ENCODE measurements at places on chromosomes 16 and 17.
A peak's percentile ranks its signal among the peaks of the same experiment; 100 is the strongest.

DNA sequence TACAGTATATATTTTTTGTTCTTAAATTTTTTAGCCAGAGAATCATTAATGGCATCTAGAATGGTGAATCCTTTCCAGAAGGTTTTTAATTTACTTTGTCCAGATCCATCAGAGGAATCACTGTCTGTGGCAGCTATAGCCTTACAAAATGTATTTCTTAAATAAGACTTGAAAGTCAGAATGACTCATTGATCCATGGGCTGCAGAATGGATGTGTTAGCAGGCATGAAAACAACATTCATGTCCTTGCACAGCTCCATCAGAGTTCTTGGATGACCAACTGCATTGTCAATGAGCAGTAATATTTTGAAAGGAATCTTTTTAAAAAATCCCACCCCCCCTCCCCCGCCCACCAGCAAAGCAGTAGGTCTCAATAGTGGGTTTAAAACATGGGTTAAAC lies 51.4 kb downstream of the CACNG1 start:
- DNase-seq: no peak

DNA sequence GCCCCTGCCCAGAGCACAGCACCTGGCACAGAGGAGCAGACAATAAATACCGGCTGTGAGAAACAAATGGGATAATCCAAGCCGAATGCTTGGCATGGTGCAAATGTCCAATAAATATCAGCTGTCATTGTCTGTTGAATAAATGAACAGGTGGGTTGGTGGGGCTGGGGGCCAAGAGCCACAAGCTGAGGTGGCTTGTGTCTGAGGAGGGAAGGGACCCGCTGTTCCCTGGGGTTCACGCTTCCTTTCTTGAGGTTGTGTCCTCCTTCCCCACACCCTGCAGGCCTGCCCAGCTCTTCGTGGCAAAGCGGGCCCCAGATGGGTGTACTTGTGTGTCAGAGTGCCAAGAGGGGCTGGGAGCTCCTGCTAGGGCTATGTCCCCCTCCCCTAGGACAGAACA lies 38.6 kb downstream of the ARHGAP27 start:
- no peak for DNase-seq

GRCh38 chr16:73206151-73206707 lies 158.3 kb upstream of the ZFHX3 start:
- no peak for DNase-seq

GRCh38 chr17:82195675-82196672 lies 16.7 kb downstream of the CCDC57 start:
- no peak for DNase-seq

DNA sequence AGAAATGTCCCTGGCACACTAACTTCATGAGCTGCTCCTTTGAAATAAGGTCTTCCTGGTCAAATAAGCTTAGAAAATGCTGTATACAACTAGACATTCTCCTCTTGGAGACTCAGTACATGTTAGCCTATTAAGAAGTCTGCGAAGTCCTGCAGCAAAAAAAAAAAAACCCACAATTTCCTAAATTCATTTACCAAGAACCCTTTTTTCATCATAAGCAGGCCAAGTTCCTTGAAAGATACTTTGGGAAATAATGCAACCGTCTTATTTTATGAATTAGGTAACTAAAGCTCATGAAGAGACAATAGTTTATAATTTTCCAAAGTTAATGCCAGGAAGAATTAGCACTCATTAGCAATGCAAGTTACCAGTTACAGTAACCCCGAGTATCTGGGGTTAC lies 49.0 kb upstream of the HAS3 start:
- no peak for DNase-seq

GRCh38 chr17:32485261-32486110 lies 1.3 kb upstream of the CDK5R1 start:
- no peak for DNase-seq

- DNase-seq: no peak
These were observed 77.1 kb downstream of the NXN start for GRCh38 chr17:902463-902862.

DNA sequence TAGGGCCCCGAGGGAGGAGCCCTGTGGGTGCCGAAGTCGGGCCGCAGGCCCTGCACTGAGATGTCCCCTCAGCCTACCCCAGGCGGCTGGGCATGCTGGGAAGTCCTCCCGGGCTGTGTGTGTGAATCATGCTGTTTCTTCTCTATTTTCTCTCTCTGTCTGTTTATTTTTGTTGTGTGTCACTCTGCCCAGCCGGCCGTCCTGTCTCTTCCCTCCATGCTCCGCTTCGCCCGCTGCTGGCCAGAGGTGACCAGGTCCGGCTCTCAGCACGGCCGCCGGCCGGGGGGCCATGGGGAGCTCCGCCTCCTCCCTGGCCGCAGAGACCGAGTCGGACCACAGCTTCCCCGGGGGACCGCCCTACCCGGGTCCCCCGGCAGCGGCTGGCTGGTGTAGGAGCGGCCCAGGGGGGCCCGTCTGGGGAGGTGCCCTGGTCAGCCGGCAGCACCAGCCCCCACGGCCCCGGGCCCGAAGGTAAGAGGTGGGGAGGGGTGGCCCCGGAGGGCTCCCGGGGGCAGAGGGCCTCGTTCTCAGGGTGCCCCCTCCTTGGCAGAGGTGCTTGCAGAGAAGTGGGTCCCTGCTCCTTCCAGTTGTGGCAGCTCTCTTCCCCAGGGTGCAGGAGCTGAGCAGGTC lies 12.5 kb downstream of the CAPN15 start:
- no peak for DNase-seq

- no peak for DNase-seq
These were observed 220.7 kb downstream of the KCNJ2 start for GRCh38 chr17:70390049-70390448.

- no peak for DNase-seq
These were observed 1.4 kb downstream of the MEIOB start for GRCh38 chr16:1870365-1871082.

DNA sequence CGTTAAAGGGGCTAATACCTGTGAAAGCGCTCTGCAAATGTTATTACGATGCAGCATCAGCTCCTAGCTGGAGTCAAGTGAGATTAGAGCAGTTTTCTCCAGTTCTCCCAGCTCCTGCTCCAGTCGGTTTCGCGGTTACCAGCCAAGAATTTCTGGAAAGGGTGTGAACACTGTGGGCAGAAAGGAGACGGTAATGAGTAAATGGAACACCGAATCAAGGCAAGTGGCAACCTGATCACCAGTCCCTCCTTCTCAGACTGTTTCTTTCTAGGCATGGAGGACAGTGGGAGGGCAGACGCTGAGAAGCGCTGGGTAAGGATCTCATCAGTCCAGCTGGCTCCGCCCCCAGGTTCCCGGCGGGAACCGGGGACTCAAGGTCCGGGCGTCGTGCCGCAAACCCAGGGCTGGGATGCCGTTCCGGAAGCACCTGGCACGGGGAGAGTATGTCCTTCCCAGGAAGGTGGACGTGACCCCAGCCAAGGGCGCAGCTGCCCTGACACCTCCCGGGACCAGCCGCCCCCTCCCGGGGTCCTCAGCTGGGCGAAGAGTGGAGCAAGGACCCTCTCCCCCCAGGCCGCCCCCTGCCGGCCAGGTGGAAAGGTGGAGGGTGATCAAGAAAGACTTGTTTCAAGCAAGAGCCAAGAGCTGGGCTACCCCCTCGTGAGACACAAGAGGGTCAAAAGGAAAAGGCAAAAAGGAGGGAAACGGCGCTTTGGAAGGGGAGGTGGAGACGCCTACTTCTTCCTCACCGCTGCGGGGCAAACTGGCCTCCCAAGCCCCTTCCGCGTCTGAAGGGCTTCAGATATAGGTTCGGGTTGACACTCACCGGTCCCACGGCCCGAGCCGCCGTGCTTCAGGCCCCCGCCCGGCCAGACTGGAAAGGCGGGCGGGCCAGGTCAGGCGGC lies 481 bp downstream of the MYO19 start:
- DNase-seq: peak; percentile 62

DNA sequence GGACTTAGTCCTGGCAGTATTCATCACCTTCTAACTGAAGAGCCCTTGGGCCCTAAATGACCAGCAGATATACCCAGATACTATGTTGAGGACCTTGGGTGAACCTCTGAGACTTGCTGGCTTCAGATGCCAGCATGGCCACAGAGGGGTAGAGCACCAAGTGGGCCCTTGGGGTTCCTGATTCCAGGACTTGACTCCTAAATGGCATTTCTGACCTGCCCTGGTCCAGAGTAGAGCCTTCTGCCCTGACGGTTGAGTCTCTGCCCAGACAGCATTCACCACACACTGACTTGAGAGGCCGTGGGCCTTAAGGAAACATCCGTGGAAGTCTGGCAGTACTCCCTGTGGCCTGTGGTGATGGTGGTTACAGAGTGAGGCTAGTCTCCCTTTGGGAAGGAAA lies 2.8 kb upstream of the APPBP2 start:
- no peak for DNase-seq
